ENCODE measurements at places on chromosomes 1 and 21.

DNA sequence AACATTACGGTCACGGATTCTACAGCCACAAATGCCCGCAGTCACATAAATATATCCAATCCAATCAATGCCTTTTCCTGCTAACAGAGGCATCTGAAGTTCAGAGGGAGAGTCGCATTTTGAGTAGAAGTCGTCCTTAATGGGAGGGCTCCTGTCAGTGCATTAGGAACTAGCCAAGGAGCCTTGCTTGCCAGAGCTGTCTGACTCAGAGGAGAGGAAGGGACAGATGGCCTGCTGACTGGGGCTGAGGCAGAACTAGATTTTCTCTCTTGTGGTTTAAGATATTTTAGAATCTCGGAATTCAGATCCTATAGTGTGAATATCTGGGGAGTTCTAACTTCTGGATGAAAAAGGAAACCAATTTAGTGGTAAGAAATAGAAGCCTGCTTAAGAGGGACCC is 10.6 kb downstream of the XKR8 start:
- DNase-seq: no peak

DNA sequence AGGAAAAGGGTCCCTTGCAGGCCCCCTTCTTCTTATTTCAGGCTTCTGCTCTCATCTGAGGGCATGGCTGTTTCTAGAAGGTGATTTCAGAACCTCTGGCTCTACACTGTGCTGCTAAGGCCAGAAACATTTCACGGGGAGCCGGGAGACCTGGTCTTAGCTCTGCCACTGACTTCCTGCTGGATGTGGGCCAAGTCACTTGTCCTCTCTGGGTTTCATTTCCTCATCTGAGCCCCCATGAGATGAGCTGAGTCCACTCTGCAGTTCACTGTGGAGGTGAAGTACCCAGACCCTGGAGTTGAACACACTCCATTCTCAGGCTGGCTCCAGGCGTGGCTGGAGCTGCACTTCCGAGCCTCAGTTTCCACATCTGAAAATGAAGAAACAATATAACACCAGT is 2.1 kb downstream of the PADI1 start:
- no peak for DNase-seq

DNA sequence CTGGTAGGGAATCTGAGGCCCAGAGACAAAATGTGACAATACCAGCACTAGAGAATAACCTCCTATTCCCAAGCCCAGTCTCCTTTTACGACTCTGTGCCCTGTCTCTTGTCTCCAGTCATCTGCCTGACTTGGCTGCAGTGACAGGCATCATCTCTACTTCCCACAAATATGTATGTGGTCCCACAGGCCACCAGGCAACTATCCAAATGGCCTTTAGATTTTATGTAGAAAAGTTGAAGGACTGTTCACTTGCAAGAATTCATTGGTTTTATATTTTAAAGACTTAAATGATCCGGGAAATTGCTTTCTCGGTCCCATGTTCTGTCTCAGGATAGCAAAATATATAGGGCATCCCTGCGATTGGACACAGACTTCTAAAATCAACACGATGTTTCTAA is 11.6 kb downstream of the KRTAP24-1 start:
- DNase-seq: no peak

GRCh38 chr1:236762410-236762809 is 32.7 kb upstream of the MTR start:
- no peak for DNase-seq

DNA sequence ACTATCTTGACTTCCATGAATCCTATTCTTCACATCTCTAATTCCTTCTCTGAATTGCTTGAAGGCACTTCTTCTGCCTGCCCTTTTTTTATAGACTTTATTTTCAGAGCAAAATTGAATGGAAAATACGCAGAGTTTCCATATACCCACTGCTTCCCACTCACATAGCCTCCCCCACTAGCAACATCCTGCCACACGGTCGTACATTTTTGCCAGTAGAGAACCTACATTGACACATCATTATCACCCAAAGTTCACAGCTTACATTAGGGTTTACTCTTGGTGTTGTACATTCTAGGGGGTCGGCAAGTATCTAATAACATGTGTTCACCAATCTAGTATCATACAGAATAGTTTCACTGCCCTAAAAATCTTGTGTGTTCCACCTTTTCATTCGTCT is 12.3 kb downstream of the EEIG2 start:
- no peak for DNase-seq

DNA sequence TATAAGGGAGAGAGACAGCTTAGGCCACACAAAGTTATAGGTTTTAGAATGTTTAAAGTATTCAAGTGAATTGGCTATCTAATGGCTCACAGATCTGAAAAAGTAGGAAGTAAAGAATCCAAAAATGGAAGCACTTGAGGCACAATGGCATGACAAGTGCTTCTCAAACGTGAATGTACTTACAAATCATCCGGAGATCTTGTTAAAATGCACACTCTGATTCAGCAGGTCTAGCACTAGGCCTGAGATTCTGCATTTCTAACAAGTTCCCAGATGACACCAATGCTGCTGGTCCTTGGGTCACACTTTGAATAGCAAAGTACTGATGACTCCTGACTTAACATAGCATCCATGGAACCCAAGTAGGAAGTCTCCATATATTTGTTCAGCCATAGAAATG is 20.9 kb upstream of the AGL start:
- DNase-seq: no peak

- DNase-seq: no peak
Measured at GRCh38 chr1:68426594-68426993, 23.2 kb downstream of the RPE65 start.

- no peak for DNase-seq
Measured at GRCh38 chr1:94669198-94669597, 127.6 kb upstream of the F3 start.

- peak; percentile 89 for DNase-seq
Measured at GRCh38 chr1:3313576-3313950, 140.9 kb upstream of the ARHGEF16 start.

GRCh38 chr1:66243548-66244130 is 290.3 kb upstream of the SGIP1 start:
- DNase-seq: no peak
